Neural crest cell (in vitro differentiated cells): ENCODE measurements at places on chromosomes 5 and 9. TPM values are rescaled to one million over a fixed set of nuclear protein-coding genes. Genes with fewer than 3 reads are reported as not detected.

Gene ADAMTSL2
- total RNA-seq, result 0.16 and 0.20 TPM in 2 replicates

Gene SLC4A9
- total RNA-seq, result not detected in 2 replicates

Gene PPWD1
- total RNA-seq, result 38.6 and 42.0 TPM in 2 replicates

Gene PAEP
- not detected in 2 replicates for total RNA-seq

Gene CDH12
- total RNA-seq, result 0.07 TPM in 1 of 2 replicates, not detected in the other

Gene ADCY2
- total RNA-seq, result 2.1 and 3.5 TPM in 2 replicates

Gene AJM1
- total RNA-seq, result 2.8 and 3.3 TPM in 2 replicates

Gene LRRC26
- total RNA-seq, result 0.37 and 0.48 TPM in 2 replicates

Gene FAM151B
- 1.9 and 2.0 TPM in 2 replicates for total RNA-seq
